Activated T-cell treated with anti-CD3 and anti-CD28 coated beads for 24 hours (primary cell): ENCODE measurements at places on chromosomes 3 and 15.

- DNase-seq, result peak; percentile 4
Measured at GRCh38 chr15:29668120-29668602, 154.1 kb downstream of the TJP1 start.

DNA sequence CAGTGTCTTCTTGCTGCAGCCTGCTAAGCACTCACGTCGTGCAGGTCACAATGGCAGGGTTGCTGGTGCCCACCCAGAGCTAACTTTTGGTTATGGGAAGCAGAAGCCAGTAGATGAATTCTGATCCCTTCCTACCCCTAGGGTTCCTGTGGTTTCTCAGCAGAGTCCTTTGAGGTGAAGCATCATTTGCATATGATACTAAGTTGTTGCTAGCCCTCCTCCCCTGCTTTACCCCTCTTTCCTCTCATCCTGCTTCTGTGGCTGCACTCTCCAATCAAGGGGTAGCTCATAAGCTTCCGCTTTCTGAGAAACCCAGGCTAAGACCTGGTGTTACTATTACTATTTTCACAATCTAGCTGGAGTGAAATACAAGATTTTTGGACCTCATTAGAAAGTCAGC lies 22.1 kb upstream of the HEG1 start:
- no peak for DNase-seq

DNA sequence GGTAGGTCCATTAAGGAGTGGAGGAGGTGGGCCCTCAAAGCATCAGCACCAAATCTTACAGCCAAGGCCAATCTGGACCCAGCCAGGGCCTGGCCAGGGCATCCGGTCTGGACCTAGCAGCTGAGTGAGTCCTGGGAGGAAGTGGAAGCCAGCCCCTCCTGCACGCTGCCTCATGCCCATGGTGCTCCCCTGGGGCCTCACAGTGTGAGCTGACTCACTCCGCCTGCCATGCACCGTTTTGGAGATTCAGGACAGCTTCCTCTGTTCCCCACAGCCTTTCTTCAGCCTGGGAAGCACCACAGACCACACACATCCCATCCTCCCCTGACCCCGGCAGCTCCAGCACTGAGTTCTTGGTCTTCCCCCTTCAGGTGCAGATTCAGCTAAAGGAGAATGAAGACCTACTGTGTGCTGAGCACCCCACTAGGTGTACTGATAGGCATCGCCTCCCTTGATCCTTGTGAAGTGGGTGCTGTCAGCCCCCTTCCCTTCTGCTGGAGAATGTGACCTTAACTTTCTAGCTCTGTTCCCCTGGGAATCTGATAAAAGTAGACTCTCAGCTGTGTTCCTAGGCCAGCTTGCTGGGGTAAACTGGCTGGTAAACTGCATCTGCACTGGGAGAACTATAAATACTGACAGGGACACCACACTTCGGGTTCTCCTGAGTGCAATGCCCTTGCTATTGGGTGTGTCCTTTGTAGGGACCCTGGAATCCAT lies 36.8 kb upstream of the SEC13 start:
- no peak for DNase-seq

DNA sequence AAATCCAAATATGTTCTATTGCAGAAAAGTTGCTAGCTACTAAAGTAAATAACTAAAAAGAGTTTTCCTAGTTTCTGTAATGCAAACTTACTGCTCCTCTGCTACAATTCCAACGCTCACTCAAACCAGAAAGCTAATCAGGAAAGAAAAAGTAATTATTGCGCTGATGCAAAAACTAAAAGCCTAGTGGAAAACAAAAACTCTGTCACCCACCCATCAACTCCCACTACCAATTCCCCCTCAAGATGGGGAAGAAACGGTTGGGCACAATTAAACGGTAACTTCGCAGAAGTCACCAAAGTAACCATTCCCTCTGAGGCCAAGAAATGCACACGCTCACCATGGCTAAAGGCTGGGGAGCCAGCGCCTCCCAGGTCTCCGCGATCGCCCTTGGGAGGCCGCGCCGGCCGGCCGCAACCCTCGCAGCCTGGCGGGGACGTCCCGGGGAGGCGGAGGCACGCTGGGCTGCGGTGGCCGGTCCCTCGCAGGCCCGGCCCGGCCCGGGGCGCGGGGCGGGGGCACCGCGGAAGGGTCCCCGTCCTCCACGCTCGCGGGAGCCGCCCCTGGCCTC lies 684 bp downstream of the SLTM start:
- no peak for DNase-seq

- no peak for DNase-seq
Measured at GRCh38 chr3:197309528-197310361, 11.3 kb upstream of the DLG1 start.

GRCh38 chr3:111923095-111923771 lies 55.6 kb upstream of the ABHD10 start:
- DNase-seq, result no peak

GRCh38 chr3:60514866-60515265 lies 736.4 kb downstream of the FHIT start:
- DNase-seq, result no peak

DNA sequence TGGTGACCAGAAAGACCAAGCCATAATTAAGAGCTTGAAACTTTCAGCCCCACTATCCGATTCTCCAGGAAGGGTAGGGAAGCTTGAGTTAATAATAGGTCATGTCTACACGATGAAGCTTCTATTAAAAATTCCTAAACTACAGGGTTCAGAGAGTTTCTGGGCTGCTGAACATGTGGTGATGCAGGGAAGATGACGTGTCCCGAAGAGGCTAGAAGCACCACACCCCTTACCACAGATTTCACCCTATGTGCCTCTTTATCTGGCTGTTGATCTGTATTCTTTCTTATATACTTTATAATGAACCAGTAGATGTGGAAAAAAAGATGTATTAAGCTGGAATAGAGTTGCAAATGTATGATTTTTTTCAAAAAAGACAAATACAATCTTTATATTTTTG lies 473.4 kb downstream of the NLGN1 start:
- no peak for DNase-seq

- DNase-seq, result no peak
Measured at GRCh38 chr15:63190769-63191649, 1.6 kb downstream of the RAB8B start.

GRCh38 chr3:109116031-109116430 lies 1.9 kb downstream of the MORC1 start:
- no peak for DNase-seq

- DNase-seq, result no peak
Measured at GRCh38 chr15:62607643-62608042, 434.9 kb upstream of the TPM1 start.

DNA sequence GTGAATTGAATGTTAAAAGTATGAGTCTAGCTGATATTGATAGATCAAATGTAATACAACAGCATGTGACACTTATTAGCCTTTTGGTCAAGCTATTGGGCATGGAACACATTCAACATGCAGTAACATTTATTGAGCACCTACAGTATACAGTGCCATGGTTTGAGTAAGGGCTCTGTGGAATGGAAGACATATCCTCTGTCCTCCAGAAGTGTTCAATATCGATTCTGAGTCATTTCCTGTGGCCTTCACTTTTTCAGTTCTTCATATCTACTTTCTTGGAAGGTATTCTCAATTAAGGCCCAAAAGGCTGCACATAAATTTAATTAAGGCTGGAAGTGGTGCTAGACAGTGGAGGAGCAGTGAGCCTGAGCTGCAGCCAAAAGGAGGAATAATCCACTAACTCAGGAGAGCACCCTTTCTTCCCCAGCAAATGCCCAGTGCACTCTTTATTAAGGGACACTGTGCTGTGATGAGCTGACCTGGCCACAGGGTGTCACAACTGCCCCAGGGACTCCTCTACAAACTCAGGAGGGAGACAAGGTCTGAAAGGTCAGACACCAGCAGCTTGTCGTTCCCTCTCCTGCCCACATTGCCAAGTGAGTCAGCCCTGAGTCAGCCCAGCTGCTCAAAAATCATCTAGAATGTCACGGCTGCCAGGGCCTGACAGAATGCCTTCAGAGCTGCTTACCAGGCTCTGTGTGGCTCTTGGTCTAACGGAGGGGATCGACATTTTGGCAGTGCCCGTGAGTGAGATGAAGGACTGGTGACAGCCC lies 544.8 kb downstream of the AGBL1 start:
- DNase-seq, result peak; percentile 85

- DNase-seq, result no peak
Measured at GRCh38 chr3:68504201-68504600, 428.1 kb downstream of the TAFA4 start.

DNA sequence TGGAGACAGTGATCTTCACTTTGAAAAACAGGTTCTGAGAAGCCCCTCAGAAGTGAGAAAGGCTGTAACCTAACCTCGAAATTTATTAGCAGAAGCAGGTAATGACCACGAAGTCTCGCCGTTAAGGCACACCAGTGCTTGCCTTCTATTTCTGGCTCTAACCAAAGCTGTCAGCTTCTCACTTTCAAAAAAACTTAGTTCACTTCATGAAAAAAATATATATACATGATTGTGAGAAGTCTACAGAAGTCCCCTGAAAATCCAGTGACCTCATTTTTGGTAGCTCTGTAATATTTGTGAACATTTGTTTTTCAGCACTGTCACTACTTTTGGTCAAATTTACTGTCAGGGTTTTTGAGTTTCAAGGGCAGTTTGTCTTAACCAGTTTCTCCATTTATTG lies 19.1 kb upstream of the AKAP13 start:
- DNase-seq, result no peak

DNA sequence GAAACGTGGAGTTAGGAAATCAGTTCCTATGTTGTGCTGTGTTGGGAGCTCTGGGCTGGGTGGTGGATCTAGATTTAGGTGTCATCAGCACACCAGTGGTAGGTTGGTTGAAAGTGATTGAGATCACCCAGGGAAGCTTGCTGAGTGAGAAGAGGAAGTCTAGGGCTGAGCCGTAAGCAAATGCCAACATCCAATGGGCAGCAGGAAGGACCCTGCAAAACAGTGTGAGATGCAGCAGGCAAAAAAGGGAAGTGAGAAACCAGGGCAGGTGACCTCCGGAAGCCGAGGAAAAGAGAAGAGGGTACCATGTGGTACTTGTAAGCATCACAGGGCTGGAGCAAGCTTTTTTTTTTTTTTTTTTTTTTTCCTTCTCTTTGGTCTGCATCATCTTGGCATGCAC lies 15.9 kb upstream of the COPG1 start:
- no peak for DNase-seq

- no peak for DNase-seq
Measured at GRCh38 chr15:52050416-52050815, 31.4 kb downstream of the MAPK6 start.

DNA sequence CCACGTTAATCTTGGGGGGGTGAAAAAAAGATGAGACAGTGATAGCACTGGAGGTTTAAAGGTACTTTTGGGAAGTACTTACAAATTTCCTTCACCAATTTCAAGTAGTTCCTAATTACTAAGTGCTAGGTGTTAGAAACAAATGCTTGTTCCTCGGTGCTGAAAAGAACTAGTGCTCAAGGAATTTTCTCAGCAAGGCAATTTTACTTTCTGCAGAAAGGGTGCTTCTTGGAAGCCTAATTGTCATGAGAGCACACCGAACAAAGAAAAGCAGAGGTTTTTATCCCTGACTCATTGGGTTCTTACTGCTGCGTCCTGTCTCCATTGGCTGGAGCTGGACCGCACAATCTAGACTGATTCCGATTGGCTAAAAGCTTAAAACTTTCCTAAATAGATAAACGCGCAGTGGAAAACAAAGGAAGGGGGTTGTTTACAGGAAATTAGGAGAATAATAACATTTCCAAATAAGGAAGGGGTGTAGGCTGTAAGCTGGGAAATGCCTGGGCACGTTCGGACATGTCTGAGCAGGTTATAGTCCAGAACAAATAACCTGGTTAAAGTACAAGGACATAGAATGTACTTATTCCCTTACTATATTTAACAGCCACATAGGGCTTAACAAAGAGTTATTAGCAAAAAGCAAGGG lies 49.6 kb downstream of the CHD2 start:
- DNase-seq, result no peak

DNA sequence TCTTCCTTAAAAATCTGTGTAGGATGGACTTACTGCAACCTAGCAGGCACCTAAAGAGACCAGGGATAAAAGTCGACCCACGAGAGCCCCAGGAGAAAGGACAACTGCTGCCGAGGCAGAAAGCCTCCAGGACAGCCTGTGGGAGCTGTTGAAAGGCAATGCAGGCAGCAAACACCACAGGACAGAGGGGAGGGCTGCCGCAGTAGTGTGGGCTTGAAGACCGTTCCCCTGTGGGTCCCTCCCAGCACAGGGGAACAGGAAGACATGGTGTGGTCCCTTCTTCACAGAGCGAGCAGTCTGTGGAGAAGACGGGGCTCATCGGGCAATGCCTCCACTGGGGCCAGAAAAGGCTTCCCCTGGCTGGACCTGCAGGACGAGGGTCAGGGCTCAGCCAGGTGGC lies 58.5 kb upstream of the GATA2 start:
- DNase-seq, result no peak

DNA sequence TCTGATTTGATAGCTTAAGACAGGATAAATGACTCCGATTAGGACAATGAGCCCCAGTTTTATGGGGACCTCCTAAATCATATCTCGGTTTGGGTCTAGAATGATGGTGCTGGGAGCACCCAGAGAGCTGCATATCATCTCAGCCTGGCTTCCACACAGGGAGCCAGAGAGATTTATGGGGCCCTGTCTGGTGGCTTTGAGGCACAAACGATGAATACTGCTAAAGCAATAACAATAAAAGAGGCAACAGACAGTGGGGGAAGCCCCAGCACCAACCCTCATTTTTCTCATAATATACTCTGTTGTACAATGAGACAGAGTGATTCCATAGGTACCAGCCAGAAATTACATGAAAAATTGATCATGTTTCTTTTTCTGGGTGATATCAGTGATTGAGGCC lies 889.0 kb upstream of the CFAP20DC start:
- no peak for DNase-seq

- no peak for DNase-seq
Measured at GRCh38 chr3:99999536-99999935, 114.8 kb downstream of the FILIP1L start.

GRCh38 chr3:156135921-156136638 lies 15.7 kb downstream of the KCNAB1 start:
- no peak for DNase-seq

DNA sequence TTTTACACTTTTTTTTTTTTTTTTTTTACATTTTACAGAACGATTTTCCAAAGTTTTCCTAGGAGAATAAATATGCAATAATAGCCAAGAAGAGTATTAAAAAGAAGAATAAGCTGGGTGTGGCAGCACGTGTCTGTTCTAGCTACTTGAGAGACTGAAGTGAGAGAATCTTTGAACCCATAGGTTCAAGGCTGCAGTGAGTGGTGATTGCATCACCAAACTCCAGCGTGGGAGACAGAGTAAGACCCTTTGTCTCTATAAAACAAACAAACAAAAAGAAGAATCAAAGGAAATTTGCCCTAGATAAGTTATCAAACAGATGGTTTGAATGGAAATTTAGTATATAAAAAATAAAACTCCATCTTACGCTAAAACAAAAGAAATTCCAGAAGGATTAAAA lies 13.3 kb downstream of the XRN1 start:
- DNase-seq, result no peak
